Activated CD8-positive, alpha-beta memory T cell treated with anti-CD3 and anti-CD28 coated beads, Interleukin-2, amount 50 U/mL, for 48 hours (primary cell): ENCODE measurements at places on chromosomes 11 and 22.
A peak's percentile ranks its signal among the peaks of the same experiment; 100 is the strongest.

GRCh38 chr11:102154806-102155205, 44.6 kb downstream of the YAP1 start:
- DNase-seq: no peak

DNA sequence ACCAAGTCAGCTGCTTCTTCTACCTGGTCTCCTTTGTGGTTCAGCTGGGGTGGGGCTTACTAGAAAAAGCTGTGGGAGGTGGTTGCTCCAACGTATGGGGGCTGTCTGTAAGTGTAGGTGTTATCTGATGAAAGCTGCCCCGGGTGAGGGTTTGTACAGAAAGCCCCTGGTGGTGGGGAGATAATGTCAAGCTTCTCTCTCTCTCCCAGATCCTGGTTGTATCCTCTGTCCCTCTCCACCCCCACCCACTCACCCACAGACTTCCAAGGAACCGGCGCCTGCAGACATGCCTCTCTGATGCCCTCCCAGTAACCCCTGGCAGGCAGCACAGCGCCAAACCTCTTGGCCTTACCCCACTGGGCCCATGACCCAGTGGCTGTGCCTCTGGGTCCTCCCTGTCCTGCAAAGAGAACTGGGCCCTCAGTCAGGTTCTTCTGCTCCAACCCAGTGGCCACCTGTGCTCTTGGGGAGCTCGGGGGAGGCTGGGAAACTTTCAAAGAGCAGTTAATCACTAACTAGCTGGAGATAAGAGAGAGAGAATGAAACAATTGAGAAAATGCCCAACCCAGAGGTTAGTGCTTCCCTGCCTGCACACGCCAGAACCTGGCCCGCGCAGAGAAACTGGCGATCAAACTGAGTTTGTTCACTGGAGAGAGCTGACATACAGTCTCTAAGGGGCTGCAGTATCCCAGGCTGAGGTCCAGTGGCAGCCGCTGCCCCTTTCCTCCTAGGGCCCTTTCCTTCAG, 20.4 kb upstream of the EHF start:
- DNase-seq: no peak

DNA sequence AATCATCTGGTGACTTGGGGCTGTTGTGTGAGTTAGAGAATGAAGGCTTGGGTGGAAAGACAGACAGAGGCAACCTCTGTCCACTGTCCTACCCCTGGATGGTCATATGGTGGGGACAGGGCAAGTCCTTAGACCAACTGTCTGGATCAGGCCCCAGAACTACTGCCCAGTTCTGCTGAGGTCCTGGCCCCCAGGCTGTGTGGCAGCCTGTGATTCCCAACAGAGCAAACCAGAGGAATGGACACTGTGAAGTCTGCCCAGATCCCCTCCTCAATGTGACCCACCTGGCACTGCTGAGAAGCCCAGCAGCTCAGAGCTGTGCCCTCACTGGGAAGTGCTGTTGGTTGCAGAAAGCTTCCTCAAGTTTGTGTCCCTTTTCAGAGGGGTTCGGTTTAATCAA, 69.0 kb downstream of the GGTLC2 start:
- DNase-seq: peak; percentile 26

DNA sequence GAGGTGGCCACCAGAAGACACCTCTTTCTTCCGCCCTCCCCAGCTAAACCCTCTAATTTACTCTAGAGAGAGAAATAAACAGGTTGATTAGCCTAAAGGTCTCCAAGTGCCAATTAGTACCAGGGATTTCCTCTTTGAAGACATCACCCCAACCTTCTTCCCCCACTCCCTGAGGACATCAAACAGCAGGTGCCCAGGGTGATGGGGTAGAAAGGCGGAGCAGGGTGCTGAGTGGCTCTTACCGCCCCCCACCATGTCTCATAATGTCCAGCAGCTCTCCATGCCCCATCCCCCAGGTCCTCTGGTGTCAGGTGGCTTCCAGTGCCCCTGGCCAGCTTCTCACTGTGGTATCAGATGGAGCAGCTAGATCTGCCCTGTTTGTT, 5.3 kb upstream of the GNAZ start:
- DNase-seq: peak; percentile 18

DNA sequence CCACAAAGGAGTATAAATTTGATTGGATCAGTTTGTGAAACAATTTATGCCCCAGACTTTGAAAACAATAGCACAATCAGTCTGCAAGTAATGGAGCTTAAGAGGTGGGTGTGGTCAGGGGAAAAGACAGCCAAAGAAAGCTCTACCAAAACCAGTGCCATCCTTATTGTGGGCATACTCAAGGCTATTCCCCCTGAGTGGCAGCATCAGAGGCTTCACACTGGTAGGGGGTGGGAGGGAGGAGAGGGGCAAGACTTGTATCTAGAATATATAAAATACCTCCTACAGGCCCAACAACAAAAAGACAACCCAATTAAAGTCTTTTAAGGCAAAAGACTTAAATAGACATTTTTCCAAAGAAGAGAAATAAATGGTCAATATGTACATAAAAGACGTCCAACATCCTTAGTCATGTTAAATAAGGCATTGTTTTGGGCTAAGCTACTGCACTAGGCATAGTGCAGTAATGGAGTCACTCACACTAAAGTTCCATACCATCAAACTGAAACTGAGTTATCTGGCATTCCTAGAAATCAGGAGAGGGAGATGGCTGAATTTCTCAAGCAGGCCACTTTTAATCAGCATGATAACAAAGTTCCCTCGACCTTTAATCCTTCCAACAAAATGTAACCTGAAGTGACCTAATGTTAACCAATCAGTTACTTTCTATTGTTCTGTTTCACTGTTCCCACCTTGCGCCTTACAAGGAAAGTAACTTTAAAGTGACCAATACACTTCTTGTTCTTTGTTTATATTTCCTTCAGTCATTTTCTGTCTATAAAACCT, 24.8 kb downstream of the NARS2 start:
- no peak for DNase-seq

- no peak for DNase-seq
These were observed 92.8 kb upstream of the DRD2 start for GRCh38 chr11:113567867-113568544.

DNA sequence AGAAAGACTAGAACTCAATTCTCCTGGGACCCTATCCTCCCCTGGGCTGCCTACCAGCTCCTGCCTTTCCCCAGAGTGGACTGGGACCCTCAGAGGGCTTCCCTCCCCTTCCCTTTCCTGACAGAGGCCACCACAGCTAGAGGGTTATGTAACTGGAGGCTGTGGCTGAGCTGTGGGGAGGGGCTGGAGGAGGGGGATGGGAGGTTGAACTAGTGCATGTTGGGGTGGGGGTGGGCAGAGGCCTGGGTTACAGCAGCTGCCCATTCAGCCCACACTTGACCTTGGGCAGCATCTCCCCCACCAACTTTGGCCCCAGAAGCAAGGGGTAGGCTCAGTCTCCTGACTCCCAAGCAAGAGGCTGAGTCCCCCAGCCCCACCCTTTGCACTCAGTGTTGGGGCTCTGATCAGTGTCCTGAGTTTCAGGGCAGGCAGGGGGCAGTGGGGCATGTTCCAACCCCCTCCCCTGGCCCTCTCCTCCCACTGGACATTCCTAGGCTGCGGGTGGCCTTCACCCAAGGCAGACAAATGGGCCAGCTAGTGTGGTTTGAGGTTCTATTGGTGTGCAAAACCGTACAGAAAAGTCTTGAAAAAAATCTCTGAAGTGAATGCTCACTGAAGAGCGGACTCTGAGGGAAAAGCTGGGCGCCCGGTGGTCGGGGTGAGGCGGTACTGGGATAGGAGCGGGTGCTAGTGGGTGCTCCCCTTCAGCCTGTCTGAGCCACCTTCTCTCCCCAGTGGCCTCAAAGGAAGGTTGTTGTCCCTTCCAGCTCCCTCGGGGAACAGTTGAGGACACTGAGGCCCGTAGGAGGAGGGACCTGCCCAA, 3.8 kb downstream of the KCNC1 start:
- no peak for DNase-seq

GRCh38 chr22:26585104-26585790, 4.7 kb downstream of the TPST2 start:
- no peak for DNase-seq

DNA sequence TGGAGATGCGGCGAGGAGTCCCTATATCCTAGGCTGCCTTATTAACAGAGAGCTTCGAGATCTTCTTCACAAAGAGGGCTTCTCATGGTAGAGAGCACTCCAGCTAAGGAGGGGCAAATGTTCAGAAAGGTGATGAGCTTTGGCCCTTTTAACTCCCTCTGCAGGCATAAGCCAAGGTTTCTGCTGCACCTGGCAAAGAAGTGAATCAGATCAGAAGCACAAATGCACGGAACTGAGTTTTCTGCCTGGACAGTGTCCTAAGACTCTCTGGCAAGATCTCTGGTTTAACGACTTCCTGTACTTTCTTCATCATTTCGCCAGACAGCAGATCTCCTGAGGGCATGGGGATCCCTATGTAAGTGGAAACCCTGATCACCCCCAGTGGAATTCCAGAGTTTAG, 37.2 kb downstream of the POU2AF3 start:
- no peak for DNase-seq

- DNase-seq: peak; percentile 50
These were observed 13.5 kb upstream of the TMA7B start for GRCh38 chr22:39946503-39947219.

GRCh38 chr11:41320238-41320637, 139.2 kb downstream of the LRRC4C start:
- DNase-seq: no peak

DNA sequence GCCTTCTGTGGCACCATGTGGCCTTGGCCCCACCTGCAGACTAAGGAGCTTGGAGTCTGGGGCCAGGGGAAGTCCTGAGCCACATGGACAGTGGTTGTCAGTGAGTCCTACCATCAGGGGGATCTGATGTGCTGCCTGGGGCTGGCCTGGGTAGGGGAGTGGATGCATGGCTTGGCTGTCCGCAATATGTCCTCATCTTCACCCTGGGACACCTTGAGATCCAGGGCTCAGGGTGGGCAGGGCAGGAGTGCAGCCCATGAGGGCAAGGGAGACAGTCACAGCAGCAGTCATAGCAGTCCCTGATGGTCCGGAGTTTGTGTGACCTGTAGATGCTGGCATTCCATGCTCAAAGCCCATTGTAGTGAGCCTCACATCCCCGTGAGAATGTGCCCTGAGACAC, 256.8 kb upstream of the B3GAT1 start:
- no peak for DNase-seq

- DNase-seq: no peak
These were observed 64.6 kb downstream of the PANX1 start for GRCh38 chr11:94193288-94193687.

GRCh38 chr22:32414191-32414590, 2.1 kb upstream of the RTCB start:
- no peak for DNase-seq

GRCh38 chr11:87265132-87265531, 227.4 kb downstream of the TMEM135 start:
- DNase-seq: no peak

GRCh38 chr22:38881464-38881871, 9.5 kb upstream of the CBX6 start:
- no peak for DNase-seq

DNA sequence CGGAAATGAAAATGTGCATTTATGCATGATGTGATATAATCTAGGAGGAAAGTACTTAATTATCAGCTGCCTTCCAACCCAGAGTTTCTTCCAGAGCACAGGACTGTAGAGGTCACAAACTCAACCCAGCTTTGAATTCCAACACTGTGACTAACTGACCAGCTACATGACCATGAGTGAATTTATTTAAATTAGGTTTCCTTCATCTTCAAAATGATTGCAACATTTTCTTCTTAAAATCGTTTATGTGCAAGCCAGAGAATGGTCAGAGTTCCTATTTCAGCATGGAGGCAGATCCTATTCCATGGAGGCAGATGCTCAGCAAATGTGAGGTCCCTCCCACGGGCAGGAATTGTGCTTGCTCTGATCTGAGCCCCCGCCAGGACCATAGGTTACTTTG, 42.4 kb downstream of the OSBP start:
- no peak for DNase-seq

DNA sequence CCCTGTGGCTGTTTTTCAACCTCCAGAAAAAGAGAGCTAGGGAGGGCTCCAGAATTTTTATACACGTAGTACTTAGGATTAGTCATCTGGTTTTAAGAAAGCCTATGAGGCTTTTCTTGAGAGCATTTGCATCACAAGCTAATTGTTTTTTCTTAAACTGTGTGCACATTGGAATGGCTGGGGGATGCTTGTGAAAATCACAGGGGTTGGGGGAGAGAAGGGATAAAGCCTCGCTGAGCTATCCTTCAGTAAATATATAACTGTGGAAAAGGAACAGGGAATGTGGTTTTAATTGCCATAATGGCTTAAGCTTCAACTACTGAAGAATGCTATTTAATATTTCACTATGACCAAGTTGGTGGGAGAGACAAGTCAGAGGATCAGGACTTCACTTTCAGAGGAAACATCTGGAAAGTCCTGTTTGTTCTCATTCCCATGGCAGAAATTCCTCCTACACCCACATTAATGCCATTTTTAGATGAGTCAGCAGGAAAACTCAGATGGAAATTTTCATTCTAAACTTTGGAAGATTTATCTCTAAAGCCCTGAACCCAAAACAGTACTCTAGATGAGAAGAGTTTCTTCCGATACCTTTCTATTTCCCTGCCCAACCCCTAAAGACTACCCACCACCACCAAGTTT, 591.3 kb downstream of the LRRC4C start:
- DNase-seq: no peak

DNA sequence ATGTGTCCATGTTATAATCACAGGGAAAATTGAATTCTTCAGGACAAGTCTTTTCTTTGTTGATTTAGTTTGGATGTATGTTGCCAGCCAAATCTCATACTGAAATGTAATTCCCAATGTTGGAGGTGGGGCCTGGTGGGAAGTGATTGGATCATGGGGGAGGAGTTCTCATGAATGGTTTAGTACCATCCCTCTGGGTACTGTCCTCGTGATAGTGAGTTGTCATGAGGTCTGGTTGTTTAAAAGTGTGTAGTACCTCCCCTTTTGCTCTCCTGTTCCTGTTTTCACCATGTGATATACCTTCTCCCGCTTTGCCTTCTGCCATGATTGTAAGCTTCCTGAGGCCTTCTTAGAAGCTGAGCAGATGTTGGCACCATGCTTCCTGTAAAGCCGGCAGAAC, 100.3 kb downstream of the CCDC81 start:
- DNase-seq: no peak
